ENCODE measurements at places on chromosomes 4 and X. TPM values are rescaled to one million over a fixed set of nuclear protein-coding genes. Genes with fewer than 3 reads are reported as not detected.

The LCORL gene
- 4.7 TPM for total RNA-seq

The IDUA gene
- total RNA-seq, result 4.9 TPM

The PRRG1 gene
- total RNA-seq, result 4.3 TPM

The SPATA18 gene
- total RNA-seq, result 4.5 TPM

The ADH1A gene
- total RNA-seq, result not detected

The COX7B2 gene
- total RNA-seq, result not detected

The PIGA gene
- 8.0 TPM for total RNA-seq

The SHOX gene
- 0.02 TPM for total RNA-seq

The GRIA2 gene
- total RNA-seq, result not detected

The GAGE12F gene
- total RNA-seq, result not detected

The HSD17B13 gene
- total RNA-seq, result 0.03 TPM

The ARHGEF9 gene
- 4.7 TPM for total RNA-seq

The NALF2 gene
- total RNA-seq, result 6.1 TPM

The KLB gene
- total RNA-seq, result 0.14 TPM

The ARHGEF6 gene
- 0.19 TPM for total RNA-seq

The DGKK gene
- total RNA-seq, result not detected

The DCLK2 gene
- 8.0 TPM for total RNA-seq

The SPACA5 gene
- total RNA-seq, result not detected

The SLC2A9 gene
- 0.38 TPM for total RNA-seq

The ANK2 gene
- 0.68 TPM for total RNA-seq

The IRF2 gene
- 7.8 TPM for total RNA-seq

The GASK1B gene
- total RNA-seq, result 0.27 TPM

The TBCK gene
- 2.4 TPM for total RNA-seq

The BBS12 gene
- total RNA-seq, result 2.6 TPM

The RTL9 gene
- total RNA-seq, result 0.16 TPM

The GYPE gene
- total RNA-seq, result not detected

The CPZ gene
- 0.30 TPM for total RNA-seq

The MAGEA11 gene
- total RNA-seq, result not detected

The LETM1 gene
- 26.1 TPM for total RNA-seq

The FAM184B gene
- 0.01 TPM for total RNA-seq

The GPR119 gene
- not detected for total RNA-seq

The DAPP1 gene
- total RNA-seq, result not detected

The FGF5 gene
- 0.09 TPM for total RNA-seq

The ARHGEF38 gene
- total RNA-seq, result not detected

The SPANXB1 gene
- total RNA-seq, result 2.2 TPM

The F8A3 gene
- 1.0 TPM for total RNA-seq

All from A549 treated with AZD2906 at 1 μM for 4 hours (cell line).